ENCODE measurements at places on chromosomes 2 and 18.

DNA sequence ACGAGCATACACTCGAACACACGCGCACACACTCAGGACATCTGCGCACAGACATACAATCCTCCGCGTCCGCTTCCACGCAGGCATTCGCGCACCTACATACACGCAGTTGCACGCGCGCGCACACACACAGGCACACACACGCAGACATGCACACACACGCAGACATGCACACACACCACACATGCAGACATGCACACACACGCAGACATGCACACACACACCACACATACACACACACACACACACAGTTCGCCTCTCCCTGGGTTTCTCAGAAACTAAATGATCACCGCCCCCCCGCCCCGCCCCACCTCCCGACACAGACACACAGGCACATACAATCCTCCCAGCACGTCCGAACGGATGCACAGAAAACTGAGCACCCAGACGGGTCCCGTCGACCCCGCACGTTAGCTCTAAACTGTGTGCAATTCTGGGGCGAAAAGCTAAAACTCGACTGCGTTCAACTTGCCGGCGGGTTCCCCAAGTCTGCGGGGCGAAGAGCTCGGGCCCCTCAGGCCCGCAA, 1.0 kb downstream of the EPHA4 start:
- DNase-seq, result no peak

DNA sequence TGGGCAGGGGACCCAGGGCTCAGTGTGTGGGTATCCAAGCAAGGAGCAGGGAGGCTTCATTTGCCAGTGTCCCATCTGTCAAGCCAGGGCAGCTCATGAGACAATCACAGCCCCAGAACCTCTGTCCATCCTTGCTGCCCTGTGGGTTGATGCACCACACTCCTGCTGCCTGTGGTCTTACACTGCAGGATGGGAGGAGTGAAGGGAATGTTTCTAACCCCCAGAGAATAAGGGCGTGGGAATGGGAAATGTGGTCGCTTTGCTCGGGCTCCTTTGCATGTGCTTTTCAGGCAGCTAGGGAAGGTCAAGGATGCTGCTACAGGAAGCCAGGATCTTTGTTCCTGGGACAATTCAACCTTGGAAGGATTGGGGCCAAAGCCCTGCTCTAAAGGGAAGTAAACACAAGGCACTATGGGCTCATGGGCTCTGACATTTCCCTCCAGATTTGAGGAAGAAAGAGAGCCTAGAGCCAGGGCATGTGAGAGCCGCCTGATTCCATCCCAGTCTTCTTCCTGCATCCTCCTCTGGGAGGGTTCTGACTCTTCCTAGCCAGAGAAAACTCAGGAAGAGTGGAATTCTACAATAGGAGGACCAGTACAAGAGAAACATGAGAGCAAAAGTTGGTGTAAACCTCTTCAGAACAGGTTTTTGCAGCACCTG, 18.8 kb upstream of the MAP3K20 start:
- no peak for DNase-seq

GRCh38 chr2:213084261-213084660, 67.2 kb downstream of the IKZF2 start:
- DNase-seq, result no peak

DNA sequence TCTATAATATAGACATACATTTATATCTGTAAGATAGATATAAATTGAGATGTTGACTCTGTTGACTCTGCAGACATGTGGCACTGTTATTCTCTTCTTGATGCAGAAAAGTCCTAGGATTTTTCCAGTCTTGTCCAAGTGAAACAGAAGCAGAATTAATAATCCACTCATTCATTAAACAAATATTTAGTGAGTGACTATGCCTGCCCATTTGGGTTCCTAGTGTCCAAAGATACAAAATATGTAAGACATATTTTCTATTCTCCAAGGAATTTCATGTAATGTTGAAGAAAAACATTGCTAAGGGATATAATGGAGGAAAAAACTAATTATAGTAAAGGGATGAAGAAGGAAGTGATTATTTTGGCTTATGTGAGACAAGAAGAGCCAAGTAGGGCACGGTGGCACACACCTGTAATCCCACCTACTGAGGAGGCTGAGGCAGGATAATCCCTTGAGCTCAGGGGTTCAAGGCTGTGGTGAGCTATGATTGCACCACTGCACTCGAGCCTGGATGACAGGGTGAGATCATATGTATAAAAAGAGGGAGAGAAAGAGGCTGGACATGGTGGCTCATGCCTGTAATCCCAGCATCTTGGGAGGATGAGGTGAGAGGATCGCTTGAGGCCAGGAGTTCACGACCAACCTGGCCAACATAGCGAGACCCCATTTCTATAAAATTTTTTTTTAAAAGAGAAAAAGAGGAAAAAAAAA, 19.9 kb upstream of the PLEKHH2 start:
- DNase-seq, result no peak

DNA sequence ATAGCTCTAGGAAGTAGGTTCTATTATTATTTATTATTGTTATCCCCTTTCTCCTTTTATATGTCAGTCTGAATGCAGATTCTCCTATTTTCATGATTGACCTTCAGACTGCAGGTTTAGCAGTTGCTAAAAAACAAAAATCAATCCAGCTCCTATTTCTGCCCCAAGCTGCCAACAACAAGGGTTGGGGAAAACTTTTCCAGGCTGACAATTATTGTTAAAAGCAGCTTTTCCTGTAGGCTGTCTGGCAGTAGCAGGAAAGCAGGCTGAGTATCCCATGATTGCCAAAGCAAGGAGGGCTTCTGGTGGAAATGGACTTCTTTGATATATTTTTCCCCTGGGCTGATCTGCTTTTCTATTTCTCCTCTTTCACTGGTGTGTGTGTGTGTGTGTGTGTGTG, 78.0 kb upstream of the CTLA4 start:
- no peak for DNase-seq

DNA sequence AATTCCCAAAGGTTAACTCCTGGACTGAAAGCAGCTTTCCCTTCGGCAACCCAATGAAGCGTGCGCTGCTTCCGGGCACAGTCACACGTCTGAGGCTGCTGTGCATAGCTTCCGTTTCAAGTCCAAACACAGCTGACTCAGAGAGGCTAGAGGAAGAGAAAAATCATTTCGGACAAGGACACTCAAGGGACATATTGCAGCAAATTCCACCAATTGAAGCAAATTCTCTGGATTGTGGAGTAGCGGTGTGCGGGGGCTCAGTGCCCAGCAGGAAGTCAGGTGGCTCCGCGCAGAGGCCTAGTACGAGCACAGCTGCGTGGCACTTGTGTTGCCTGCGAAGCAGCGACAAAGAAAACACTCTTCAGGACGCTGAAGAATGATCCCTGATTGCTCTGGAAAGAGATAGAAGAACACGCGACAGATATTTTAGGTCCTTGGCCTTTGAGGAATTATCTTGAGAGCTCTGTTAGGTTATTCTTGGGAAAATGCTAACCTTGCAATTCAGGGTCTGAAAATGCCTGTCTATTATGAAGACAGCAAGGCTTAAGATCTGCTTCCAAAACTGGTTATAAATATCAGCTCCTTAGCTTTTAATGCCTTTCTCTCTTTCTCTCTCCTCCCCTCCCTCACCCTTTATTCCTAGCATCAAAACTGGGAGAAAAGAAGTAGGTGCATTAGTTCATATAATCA, 352.6 kb upstream of the DLGAP1 start:
- no peak for DNase-seq

DNA sequence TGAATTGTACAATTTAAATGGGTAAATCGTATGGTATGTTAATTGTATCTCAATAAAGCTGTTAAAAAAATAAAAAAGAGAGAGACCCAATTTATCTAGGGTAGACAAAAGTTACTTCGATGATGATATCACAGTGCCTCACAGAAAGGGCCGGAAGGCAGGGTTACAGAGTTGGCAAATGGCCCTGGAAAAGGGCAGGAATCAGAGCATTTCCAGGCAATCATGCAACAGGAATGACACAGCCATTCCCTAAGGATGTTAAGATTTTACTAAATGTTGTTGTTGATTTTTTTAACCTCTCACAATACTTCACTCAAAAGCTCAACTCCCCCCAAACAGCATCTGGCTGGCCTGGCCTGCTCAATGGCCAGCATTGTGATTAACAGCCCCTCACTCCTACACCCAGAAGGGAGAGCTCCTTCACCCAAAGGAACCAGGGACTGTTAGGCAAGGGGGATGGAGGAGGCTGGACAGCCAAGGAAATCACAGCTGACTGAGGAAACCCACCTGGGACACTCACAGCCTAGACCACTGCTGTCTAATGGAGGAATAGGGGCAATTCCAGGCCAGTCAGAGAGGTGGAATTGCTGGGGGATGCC, 7.7 kb upstream of the SP100 start:
- no peak for DNase-seq

GRCh38 chr2:11406958-11407381, 59.0 kb downstream of the E2F6 start:
- DNase-seq, result peak; percentile 79

- no peak for DNase-seq
Measured at GRCh38 chr2:168180483-168180882, 66.9 kb downstream of the STK39 start.

DNA sequence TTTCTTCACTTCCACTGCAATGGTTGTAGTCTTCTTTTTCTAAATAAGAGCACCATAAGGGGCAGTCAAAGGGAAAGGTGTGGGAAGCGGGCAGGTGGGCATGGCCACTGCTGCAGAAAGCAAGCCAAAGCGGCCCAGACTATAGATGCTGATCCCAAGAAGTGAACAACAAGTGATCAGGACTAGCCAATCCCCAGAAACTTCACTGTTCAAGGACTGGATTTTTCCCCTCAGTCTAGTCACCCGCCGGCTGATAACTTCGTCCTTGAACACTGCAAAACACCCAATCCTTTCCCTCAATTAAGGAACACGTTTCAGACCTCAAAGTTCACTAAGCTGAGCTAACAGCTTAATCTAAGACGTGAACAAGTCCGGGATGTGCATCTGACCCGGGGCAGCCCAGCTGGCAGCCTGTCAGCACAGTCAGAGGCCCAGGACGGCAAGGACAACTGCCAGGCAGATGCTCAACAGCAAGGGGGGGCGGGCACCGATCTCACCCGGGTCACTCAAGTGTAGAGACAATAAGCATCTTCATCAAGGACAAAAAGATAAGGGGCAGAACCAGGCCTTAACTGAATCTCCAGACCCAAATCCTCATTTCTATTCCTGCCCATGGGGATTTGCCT, 59.8 kb downstream of the HDLBP start:
- no peak for DNase-seq

- DNase-seq, result no peak
Measured at GRCh38 chr2:224875153-224875552, 159.0 kb upstream of the CCDC195 start.

DNA sequence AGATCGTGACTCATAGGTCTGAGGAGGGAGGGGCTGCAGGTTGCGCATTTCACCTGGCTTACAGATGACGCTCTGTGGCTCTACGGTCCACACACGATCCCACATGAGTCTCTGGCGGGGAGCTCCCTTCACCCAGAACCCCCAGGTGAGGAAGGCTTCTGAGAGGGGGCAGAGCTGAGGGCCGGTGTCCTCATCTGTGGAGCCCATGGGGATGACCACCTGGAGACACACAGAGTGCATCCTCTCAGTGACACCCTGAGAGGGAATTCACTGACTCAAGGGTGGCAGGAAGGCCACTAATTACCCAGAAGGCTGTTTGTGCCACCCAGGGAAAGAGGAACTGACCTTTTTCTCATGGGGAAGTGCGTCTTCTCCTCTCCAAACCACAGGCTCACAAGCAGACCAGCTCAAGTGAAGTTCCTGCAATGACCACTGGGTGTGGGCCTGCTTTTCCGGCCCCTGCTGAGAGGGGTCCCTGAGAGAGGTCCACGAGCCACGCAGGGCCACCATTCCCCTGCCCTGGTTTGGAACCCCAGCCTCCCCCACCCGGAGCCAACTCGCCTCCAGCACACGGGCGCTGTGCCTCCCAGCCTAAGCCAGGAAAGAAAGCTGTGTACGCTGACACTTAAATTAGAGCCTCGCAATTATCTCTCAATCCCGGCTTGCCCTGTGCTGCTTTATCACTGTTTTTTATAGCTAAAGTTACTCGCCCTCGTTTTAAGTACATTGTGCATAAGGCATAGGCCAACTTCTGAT, 114.1 kb downstream of the BCL11A start:
- DNase-seq, result peak; percentile 50

- no peak for DNase-seq
Measured at GRCh38 chr2:148596018-148596417, 48.5 kb upstream of the EPC2 start.

GRCh38 chr18:79389689-79390088, 6.0 kb upstream of the NFATC1 start:
- DNase-seq, result no peak

- DNase-seq, result no peak
Measured at GRCh38 chr2:238722883-238723282, 125.0 kb upstream of the TWIST2 start.

GRCh38 chr18:35672897-35673296, 91.4 kb downstream of the GALNT1 start:
- no peak for DNase-seq

- DNase-seq, result peak; percentile 37
Measured at GRCh38 chr2:112048887-112049286, 6.2 kb upstream of the TMEM87B start.

- no peak for DNase-seq
Measured at GRCh38 chr2:121650315-121650930, 1.2 kb upstream of the CLASP1 start.

All from iPS-NIHi11 (cell line).